Activated naive CD4-positive, alpha-beta T cell treated with Interleukin-2 at 50 U/mL for 16 hours (primary cell): ENCODE measurements at places on chromosomes 4 and X.

DNA sequence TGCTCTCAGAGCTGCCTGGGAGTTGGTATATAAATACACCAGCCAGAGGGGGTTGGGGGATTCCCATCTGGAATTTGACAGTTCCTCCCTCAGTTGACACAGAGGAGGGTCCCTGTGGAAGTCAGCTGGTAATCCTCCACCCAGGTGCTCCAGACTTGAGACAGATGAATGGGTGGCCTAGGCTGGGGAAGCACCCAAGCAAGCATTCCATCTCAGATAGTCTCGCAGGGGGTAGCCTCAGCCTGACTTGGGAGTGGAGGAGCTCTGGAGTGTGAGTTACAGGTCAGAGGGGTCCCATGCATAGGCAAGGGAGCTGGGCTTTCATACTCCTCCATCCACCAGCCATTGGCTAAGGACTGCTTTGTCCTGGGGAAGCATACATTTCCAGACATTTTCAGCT is 229.3 kb upstream of the BCOR start:
- no peak for DNase-seq

GRCh38 chrX:97310373-97310772 is 426.7 kb downstream of the RPA4 start:
- DNase-seq: no peak

DNA sequence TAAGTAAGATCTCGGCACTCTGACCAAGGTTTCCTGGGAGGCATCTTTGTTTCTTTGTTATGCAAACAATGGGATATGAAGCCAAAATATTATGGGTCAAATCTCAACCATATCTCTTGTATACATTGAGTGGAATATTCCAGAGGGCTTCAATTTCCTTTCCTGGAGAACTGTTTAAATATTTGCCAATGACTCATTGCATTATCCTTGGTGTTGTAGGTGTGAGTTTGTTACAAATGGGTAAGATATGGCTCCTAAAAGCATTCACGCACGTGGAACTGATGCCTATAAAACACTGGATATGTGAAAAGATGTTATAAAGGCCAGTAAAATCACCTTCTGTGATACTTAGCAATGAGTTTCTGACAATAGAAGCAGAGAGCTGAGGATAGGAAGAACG is 150.5 kb upstream of the WDR1 start:
- no peak for DNase-seq

DNA sequence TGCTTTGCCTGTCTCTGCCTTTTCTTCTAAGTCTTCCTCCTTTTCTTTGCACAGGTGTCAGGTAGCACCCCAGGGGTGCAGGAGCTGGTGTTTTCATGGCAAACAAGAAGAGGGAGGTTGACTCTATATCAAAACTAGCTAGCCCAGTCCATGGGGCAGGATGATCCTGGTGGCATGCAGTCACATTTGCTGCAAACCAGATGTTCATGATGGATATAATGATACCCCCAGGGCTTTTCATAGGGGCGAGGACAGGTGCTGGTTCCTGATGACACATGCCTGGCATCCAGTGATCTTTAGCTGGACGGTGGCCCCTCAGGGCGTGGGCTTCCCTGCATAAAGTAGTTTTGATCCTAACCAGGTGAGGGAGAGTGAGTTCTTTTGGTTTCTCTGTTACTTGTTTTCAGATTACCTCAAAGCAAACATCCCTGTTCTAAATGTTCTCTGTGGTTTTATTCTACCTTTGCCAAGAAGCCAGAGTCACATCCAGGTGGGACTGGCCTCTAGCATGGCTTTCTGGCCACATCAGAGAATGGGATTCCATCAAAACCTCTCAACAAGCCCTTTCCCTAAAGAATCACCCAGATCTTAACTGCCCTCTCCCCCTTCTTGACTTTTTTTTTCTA is 11.2 kb upstream of the UBA6 start:
- DNase-seq: no peak

DNA sequence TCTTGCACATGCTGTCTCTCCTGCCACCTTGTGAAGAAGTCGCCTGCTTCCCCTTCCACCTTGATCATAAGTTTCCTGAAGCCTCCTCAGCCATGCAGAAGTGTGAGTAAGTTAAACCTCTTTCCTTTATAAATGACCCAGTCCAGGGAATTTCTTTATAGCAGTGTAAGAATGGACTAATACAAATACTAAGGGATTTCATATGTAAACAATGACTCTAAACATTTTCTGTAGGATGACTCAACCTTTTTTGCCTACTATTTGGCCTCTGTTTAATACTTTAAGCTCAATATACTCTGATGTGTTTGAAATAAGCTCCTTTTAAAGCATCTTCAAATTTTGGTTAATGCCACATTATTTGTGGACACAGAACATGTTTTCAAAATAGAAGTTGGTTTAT is 813.5 kb upstream of the SLIT2 start:
- DNase-seq: no peak

DNA sequence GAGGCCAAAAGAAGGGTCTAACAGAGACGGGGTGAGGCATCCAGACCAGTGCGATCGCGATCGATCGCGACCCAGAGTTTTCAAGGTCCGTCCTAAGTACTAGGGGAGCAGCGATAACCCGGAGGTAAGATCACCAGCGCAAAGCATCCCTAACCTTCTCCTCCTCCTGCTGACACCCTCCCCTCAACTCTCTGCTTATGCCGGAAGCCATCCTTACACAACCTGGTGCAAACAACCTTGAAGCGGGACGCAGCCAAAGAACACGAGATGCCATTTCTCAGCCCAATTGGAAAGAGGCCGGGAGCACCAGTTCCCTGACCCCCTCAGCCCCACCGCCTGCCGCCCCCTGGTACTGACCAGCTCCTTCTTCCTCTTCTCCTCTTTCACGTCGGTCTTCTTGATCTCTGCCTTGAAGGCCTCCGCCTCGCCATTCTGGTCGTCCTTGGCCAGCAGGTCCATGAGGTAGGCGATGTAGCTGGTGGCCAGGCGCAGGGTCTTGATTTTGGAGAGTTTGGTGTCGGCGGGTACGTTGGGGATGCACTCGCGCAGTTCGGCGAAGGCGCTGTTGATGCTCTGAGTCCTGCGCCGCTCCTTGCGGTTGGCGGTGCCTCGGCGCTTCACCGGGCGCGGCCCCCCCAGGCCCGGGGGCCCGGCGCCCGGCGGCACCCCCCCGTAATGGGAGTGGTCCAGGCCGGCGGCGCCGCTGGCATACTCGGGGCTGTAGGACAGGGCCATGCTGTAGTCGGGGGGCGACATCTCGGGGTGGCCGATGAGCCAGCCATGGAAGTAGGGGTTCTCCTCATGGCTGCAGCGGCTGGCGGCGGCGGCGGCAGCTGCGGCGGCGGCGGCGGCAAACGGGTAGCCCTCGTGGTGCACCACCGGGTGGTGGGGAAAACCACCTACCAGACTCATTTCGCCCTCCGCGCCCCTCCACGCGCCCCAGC is 1.4 kb downstream of the HAND2 start:
- DNase-seq: no peak

DNA sequence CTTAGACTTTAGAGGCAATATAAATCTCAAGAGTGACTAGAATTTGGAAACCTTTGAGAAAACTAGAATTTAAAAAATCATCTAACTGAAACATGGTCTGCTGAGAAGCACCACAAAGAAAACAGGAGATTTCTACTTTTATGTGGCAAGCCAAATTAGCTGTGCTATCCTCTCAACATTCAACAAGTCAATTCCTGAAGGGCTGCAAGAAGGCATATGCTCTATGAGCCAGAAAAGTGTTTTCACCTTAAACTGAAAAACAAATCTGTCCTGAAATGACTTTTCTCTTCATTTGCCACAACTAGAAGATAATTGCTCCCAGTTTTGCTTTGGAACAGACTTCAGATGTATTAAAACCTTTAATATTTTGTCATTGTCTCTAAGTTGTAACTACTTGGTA is 263.2 kb upstream of the EDNRA start:
- DNase-seq: no peak

GRCh38 chr4:38686682-38687081 is 22.7 kb downstream of the KLF3 start:
- DNase-seq: no peak

DNA sequence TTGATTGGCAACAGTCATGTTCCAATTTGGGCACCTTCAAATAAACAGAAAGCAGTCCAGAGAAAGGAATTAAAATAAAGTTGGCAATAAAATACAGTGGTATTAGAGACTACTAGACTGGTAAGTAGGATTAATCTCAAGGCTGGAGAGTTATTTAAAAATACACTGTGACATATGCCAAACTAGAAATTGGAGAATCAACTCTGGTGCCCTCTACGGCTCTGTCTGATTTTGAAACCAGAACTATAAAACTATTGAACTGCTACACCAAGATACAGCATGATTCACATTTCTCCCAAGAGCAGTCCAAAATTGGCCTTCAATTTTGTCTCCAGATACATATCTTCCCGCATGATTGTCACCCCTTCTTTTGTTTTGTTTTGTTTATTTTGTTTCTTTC is 78.7 kb upstream of the FAM47B start:
- DNase-seq: no peak

GRCh38 chr4:13577660-13578059 is 33.4 kb upstream of the NKX3-2 start:
- DNase-seq: no peak

- DNase-seq: no peak
Observed at GRCh38 chr4:33975995-33976394, 2268.3 kb downstream of the ARAP2 start.

GRCh38 chrX:138859421-138859820 is 147.9 kb upstream of the FGF13 start:
- no peak for DNase-seq

DNA sequence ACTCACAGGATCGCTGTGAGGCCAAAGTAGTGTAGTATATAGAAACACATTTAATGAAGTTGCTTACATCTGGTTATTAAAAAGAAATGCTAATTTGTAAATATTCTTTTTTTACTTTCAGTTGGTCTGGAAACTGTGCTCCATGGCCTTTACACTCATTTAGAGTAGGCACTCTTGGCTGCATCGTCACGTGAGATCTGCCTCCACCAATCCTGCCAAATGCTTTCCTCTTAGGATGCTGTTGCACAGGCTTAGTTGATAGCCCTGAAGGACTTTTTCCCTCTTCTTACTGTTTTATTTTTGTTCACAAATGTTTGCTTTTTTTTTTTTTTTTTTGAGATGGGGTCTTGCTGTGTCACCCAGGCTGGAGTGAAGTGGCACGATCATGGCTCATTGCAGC is 6.3 kb downstream of the CPE start:
- no peak for DNase-seq

DNA sequence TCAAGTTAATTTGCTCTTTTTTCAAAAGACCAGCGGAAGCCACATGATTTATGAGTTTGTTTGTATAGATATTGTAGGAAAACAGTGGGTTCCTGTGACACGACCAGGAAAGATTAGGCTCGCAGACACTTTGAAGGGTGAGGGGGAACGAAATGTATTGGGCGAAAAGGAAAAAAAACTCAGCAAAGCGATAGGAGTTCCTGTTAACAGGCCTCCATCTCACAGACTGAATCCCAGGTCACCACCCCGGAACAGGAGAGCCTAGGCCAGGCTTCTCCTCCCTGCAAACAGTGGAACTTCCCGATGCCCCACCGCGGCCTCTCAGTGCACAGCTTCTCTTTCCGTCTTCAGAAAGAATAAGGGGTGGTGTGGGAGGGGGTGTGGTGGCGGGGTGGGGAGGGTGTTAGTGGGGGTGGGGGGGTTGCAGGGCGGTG is 181.8 kb upstream of the GPRIN3 start:
- no peak for DNase-seq

DNA sequence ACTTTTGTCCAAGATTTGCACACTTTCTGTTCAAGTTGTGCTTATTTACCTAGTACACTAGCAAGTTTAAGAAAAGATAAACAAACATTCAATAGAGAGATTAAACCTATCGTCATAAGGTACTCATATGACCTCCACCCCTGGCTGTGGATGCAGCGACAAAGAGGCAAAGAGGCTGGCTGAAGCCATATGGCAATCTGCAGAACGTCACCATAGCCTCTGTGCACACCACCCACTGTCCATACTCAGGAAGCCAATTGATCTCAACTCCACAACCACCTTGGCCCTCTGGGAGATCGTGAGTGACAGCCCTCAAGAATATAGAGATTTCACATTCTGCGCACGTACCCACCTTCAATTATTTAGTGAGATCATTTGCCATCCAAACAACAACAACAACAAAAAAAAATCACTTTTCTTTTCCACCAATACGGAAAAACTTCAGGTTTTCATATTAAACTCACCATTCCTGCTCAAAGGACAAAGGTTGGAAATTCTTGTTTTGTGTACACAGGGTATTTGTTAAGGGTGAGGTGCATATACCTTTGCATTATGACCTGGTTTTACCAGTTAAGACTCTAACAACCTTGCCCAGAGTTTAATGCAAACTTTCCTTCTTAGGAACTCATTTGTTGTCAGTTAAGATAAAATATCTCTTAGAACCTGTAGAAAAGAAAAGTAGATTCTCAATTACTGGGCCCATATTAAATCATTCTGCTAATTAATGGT is 243.0 kb upstream of the FSTL5 start:
- no peak for DNase-seq

GRCh38 chrX:150587585-150588503 is 19.4 kb downstream of the MTM1 start:
- DNase-seq: peak; percentile 44

- DNase-seq: no peak
Observed at GRCh38 chr4:39429476-39430334, 23.0 kb downstream of the KLB start.

DNA sequence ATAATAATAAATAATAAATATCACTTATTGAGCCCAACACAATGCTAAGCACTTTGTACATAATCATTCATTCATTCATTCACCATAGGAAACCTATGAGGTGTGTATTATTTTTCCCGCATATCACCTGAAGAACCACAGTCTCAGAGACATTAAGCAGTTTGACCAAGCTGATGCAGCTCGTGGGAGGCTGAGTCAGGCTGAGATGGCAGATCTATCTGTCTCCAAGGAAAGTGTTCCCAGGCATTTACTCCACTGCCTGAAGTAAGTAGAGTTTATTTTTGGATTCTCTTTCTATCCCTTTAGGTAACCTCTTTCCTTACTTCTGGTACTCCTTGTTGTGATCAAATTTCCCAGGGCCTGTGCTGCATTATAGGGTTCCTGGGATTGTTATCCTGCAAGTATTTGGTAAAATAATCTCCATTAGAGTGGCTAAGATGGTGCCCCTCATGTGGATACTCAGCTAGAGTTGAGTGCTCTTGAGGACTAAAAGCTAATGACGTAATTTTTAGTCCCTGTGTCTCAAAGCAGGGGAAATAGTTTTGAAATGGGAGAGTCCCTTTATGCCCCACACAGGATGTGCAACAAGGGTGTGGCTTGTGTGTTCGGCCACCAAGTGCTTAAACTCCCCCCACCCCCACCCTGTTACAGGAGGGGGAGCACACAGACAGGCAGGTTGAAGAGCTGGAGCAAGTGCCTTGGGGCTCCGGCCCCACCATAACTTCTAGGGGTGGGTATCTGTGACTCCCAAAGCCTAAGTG is 467.0 kb downstream of the STIM2 start:
- DNase-seq: no peak

- DNase-seq: no peak
Observed at GRCh38 chr4:1354136-1354982, 7.4 kb downstream of the UVSSA start.

DNA sequence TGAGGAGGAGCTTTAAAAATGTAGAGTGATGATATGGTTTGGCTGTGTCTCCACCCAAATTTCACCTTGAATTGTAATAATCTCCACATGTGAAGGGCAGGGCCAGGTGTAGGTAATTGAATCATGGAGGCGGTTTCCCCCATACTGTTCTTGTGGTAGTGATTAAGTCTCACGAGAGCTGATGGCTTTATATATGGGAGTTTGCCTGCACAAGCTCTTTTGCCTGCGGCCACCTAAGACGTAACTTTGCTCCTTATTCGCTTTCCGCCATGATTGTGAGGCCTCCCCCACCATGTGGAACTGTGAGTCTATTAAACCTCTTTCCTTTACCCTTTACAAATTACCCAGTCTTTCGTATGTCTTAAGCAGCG is 332.0 kb downstream of the RAPGEF2 start:
- no peak for DNase-seq

- no peak for DNase-seq
Observed at GRCh38 chrX:108186811-108187210, 95.2 kb downstream of the ATG4A start.
